Endothelial cell of umbilical vein (primary cell): ENCODE measurements at places on chromosomes 11 and 22. TPM values are rescaled to one million over a fixed set of nuclear protein-coding genes. Genes with fewer than 3 reads are reported as not detected.

Gene TRIM3
- total RNA-seq, result 25.6 and 29.2 TPM in 2 replicates

GRCh38 chr11:32775908-32776307, 18.6 kb downstream of the CCDC73 start:
- no peaks in the 10 kb centered on the region for H3K4me1 ChIP-seq
- peaks cover 2% of the 10 kb centered on the region for H3K27me3 ChIP-seq
- no peak overlapping the region for H3K4me3 ChIP-seq

GRCh38 chr11:106457727-106458126, 380.3 kb downstream of the AASDHPPT start:
- no peaks in the 10 kb centered on the region for H3K4me1 ChIP-seq
- DNase-seq, result no peak
- H3K27ac ChIP-seq, result no peak overlapping the region
- H3K4me3 ChIP-seq, result no peak overlapping the region
- H3K27me3 ChIP-seq, result no peaks in the 10 kb centered on the region

Gene RELT
- total RNA-seq, result 12.6 and 13.1 TPM in 2 replicates
